ENCODE measurements at places on chromosomes 2 and 18.

- no peak for DNase-seq
Measured at GRCh38 chr2:70570041-70570661, 16.5 kb upstream of the TGFA start.

GRCh38 chr2:83747141-83747540 is 711.9 kb downstream of the SUCLG1 start:
- no peak for DNase-seq

DNA sequence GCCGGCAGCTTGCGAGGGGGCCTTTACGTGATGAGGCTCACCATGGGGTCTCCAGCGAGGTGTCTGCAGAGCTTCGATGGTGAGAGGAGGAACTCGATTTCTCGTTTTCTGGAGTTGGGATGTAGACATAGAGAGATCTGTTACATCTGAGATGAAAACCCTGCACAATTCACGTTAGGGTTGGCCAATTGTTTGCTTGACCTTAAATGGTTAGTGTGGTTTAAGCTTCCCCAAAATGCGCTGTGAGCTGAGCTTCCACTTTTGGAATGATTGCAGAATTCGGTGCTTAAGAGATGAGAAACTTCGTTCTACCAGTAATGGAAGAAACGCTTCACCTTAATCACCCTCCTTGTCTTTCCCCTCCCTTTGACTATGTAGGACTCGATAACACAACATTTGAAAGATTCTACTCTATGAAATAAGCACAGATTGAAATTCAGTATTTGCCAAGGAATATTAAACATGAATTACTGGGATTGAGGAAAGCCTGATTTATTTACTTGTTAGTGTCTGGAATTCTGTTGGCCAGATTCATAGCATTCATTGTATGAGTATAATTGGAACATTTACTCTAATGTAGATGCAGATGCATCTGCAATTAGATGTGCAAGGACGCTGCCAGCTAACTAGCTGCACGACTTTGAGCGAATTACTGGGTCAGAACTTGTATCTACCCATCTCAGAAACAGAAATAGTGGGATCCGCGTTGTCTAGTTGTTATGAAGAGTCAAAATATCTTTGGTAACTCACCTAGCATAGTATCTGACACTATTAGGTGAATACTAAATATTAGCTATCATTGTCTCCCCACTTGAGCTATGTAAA is 1.6 kb upstream of the KLF7 start:
- no peak for DNase-seq

DNA sequence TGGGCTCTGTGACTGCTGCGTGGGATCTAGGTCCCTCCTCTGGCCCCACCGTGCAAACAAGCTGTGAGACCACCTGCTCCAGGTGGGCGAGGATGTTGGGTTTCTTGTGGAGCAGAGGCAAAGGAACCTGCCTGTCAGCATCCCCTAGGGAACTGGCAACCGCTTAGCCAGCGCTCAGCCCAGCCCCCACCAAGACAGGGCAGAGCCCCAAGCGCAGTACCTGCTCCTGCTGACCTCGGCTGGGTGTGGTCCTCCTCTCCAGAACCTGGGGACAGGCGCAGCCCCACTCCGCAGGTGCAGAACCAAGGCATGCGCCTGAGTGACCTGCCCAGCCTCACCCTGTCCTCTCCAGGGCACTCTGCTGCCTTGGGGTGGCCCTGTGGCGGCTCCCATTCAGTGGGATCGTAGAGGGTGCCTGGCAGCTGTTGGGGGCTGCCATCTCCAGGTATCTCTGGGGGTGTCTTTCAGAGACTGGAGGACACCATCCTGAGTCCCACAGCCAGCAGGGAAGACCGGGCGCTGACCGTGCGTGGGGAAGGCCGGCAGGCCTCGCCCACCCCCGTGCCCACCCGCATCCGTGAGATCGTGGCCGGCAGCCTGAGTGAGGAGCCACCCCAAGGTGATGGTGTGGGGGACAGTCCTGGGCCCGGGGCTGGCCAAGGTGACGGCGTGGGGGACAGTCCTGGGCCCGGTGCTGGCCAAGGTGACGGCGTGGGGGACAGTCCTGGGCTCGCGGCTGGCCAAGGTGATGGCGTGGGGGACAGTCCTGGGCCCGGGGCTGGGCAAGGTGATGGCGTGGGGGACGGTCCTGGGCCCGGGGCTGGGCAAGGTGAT is 12.3 kb downstream of the CROCC2 start:
- no peak for DNase-seq

- DNase-seq, result no peak
Measured at GRCh38 chr2:134718023-134718816, 580 bp downstream of the TMEM163 start.

GRCh38 chr2:55431982-55432627 is 12.4 kb upstream of the CCDC88A start:
- DNase-seq, result no peak
